NCI-H1092 (cell line): ENCODE measurements at places on chromosomes 16 and 17.

DNA sequence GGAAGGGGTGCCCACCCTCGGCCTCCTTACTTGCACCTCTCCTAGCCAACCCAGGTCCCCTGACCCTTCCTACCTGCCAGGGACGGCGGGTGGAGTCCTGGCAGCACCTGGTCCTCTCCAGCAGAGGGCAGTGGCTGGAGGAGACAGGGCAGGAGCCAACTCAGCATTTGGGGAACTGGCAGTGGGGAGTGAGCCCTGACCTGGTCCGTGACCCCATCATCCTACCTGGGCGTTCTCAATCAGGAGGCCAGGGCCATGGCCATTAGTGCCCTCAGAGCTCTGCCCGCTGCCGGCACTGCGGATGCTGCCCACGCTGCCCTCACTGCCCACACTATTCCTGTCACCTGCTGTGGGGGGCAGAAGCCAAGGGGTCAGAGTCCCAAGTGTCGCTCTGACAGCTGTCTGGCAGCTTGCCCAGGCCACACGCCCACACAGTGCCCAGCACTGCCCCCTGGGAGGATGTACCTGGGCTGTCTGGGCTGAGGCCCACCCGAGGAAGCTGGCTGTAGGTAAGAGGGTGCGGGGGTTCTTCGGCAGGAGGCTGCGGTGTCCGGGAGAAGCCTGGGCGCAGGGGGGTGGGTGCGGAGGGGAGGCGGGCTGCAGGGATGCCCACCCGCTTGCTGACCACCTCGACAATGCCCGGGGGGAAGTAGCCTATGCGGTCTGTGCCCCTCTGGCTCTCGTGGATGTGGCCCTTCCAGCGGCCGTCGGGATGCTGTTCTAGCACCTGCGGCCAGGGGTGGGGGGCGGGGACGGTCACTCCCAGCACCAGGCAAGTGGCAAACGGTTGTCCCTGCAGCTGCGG is 10.8 kb downstream of the CASKIN2 start:
- no peak for DNase-seq

- DNase-seq = no peak
These were observed 20.1 kb upstream of the KRT19 start for GRCh38 chr17:41547921-41548843.

DNA sequence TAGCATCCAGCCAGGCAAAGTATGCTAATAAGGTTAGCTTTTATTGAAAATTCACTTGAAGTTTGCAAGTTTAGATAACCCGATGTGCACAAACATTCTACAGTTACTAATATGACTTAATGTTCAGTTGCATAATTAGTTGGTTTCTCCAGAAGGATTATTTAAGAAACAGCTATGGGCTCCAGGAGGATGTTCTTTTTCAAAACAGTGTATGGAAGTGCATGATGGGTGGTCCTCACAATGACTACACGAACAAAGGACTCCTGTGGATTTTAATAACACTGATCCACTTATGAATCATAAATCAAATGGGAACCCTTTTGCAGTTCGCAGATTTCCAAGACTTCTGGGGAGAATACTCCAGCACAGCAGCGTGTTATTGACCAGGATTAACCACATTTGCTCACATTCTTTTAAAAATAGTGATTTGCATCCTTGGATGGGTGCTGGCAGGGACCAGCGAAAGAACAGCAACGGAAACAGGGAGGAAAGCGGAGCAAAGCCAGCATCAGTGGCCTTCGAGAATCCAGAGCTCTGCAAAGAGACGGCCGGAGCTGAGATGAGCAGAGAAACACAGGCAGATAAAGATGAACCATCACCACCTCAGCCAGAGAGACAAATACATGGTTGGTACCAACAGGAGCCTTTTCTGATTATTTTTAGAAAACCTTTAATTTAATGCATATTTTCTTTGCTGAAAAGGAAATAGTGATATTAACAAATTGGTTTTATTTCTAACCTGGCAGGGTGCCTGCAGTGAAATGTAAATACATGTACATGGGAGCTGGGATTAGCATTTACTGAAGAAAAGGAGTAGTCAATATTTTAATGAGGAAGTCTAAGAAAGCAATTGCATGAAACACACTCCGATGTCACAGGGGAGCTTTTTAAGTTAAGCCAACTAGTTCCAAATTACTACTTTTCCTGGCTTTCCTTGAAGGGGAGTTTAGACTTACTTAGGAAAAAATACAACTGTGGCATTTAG is 623.2 kb upstream of the ZFHX3 start:
- no peak for DNase-seq

DNA sequence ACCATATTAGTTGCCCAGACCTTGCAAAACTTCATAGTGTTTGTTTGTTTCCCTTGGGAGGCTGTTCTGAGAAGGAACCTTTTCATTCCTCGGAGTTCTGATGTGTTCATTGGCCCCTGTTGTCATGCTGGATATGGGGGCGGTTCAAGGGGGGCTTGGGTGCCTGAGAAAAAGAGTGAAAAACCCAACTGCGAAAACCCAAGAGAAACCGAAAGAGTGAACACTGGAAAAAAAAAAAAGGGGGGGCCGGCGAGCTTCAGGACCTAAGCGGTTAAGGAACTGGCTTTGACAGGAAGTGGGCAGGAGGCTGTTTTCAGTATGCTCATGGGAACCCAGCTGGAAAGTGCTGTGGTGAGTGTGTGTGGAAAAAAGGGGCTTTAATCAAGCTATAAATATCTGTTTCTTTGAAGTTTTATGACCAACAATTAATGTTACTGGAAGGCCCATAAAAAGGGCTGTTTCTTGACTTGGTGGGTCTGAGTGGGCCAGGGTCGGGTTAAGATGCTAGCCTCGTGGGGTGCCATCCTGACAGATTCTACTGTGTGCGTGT is 510.7 kb downstream of the MAF start:
- no peak for DNase-seq

DNA sequence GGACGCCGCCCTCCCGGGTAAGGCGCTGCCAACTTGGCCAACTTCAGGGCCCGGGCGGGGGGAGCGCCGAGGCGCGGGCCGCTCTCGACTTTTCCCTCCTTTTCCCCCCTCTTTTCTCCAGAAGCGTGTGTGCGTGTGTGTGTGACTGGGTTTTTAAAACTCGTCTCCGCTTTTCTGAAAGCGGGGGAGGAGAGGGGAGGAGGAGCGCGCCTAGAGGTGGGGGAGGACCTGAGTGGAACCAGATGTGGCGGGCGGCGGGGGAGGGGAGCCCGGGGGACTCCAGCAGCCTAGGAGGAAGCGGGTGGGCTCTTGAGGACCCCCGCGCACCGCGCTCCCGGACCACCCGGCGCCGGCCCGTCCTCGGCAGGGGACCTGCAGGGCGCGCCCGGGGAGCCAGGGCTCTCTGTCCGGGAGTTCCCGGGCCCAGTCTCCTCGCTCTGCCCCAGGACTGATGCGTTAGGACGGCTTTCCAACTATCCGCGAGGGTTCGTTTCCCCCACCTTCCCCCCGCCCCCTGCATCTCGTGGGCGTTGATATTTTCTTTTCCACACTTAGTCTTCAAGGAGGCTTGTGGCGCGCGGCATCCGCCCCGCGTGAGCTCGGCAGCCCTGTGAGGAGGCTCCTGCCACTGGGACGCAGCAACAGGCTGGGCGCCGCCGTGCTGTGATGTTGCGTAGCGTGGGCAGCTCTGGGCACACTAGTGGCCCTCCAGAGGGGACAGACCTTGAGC is 599 bp downstream of the MRC2 start:
- no peak for DNase-seq

- DNase-seq = no peak
These were observed 273.0 kb downstream of the CEP112 start for GRCh38 chr17:65918916-65919315.

- no peak for DNase-seq
These were observed 36.3 kb downstream of the VAC14 start for GRCh38 chr16:70764632-70765031.

DNA sequence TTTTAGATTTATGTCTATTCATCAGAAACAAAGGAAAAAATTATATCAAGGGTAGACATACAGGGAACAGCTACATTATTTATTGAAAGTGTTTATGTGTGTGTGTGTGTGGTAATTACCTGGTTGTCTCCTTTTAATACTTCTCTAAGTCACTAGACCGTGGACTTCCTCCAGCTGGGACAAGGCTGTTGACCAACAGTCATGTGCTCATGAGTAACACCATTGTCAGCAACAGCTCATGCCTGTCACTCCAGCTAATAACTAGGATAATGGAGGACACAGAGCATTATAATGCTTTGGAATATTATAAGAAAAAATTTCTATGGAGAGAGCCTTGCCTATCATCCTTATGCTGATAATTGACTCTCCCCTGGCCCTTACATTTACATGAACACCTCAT is 125.3 kb upstream of the SALL1 start:
- DNase-seq = no peak

- DNase-seq = no peak
These were observed 1.0 kb downstream of the HS3ST3A1 start for GRCh38 chr17:13600475-13601321.

DNA sequence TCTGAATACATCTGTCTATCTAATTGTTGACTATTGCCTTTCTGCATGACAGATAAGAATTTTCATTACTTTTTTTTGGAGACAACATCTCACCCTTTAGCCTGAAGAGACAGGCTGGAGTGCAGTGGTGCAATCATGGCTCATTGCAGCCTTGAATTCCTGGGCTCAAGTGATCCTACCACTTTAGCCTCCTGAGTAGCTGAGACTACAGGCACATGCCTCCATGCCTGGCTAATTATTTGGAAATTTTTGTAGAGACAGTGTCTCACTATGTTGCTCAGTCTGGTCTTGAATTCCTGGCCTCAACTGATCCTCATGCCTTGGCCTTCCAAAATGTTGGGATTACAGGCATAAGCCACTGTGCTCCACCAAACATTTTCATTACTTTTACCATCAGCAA is 99.8 kb upstream of the ELAC2 start:
- DNase-seq = no peak

DNA sequence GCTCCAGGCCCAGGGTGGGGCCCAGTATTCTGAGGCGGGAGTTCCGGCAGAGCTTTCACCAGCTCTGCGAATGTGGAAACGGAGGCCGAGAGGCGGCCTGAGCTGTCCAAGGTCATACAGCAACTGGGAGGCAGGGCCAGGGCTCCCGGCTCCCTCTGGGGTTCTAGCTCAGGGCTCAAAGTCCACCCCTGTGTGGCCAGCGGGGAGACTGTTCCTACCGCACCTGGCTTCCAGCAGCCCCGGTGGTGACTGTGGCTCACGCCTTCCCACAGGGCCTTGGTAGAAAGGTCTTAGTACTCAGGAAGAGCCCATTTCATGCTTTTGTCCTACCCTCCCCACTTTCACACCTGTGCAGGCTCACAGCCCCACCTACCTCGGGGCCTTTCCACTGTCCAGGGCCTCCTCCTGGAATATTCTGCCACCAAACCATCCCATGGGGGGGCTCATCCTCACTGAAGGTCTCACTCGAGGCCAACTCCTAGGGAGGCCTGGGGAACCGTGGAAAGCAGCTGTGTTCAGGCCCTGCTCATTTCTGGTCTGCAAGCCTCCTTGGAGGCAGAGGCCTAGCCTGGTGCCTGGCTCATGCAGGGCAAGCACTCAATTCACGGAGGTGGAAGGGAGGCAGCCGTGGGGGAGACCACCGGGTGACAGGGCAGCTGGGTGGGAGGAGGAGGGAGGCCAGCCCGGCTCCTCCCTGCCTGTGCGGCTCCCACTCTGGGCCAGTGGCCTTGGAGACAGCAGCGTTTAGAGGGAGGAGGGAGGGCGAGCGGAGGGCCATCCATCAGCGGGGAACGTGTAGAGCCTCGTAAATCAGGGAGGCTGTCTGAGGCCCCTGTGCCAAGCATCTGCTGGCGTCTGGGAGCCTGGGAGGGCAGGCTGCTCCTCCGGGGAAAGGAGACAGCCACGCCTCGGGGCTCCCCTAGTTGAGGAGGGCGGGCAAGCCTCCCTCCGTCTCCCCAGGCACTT is 12.7 kb upstream of the DOC2B start:
- DNase-seq = no peak

GRCh38 chr16:80509872-80510271 is 30.9 kb upstream of the DYNLRB2 start:
- no peak for DNase-seq

GRCh38 chr17:82348866-82349265 is 10.2 kb upstream of the TEX19 start:
- DNase-seq = no peak

DNA sequence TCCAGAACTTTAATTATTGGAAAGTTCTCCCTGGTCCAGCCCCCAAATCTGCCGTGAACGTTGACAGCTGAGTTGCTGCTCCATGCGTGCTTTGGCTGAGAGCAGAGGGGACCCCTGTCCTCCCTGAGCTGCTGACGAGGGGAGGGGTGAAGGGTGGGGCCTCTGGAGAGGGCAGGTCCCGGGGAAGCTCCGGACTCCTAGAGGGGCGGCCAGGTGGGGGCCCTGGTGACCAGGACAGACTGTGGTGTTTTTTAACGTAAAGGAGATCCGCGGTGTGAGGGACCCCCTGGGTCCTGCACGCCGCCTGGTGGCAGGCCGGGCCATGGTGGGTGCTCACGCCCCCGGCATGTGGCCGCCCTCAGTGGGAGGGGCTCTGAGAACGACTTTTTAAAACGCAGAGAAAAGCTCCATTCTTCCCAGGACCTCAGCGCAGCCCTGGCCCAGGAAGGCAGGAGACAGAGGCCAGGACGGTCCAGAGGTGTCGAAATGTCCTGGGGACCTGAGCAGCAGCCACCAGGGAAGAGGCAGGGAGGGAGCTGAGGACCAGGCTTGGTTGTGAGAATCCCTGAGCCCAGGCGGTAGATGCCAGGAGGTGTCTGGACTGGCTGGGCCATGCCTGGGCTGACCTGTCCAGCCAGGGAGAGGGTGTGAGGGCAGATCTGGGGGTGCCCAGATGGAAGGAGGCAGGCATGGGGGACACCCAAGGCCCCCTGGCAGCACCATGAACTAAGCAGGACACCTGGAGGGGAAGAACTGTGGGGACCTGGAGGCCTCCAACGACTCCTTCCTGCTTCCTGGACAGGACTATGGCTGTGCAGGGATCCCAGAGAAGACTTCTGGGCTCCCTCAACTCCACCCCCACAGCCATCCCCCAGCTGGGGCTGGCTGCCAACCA is at the start of gene MC1R:
Gene MC1R, plus strand, starts transcription at position 410 of the 895 bp plus-strand sequence. Its CDS starts 397 bp downstream, at position 807.
- DNase-seq = peak; percentile 21

GRCh38 chr17:38748149-38748891 is at the start of gene PCGF2:
TSS of gene PCGF2 (minus strand) at chr17:38748336. CDS start at chr17:38740402, 7,934 bp downstream.
- peak; percentile 91 for DNase-seq
